ENCODE measurements at places on chromosomes 1 and 21.

DNA sequence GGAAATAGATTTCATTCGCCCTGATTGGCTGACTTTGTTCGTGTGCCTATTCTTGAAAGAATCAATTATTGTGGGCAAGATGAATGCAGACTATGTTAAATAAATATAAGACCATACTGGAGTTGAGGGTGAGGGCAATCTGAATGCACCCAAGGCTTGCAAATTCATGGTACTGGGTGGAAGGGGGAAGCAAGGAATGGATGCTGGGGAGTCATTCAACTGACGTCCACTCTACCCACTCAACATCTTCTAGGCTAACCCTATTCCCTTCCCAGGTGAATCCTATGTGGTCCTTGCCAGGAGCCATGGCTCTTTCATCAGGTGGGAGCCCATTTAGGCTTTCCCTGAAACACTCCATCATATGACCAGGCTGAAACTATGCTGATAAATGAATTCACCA is 5.7 kb upstream of the CYP4B1 start:
- no peak for DNase-seq

- no peak for DNase-seq
Observed at GRCh38 chr1:4462831-4463484, 191.5 kb upstream of the AJAP1 start.

- DNase-seq, result no peak
Observed at GRCh38 chr1:86748622-86749373, 44.4 kb downstream of the SH3GLB1 start.

GRCh38 chr1:6328696-6329095 is 64.9 kb downstream of the ACOT7 start:
- DNase-seq, result no peak

DNA sequence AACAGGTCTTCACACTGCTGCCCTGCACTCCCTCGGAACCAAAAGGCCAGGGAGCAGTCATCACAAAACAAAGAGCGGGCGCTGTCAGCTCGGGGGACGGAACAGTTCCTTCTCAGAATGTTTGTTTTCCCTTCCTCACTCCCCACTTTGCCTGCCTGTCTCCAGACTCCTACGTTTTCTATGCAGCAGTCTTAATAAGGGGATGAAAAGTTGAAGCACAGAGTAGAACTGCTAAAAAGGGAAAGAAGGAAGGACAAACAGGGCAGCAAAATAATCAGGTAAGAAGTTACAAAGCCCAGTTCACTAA is 738 bp upstream of the GPR161 start:
- DNase-seq, result no peak

GRCh38 chr1:158422212-158422611 is 3.8 kb downstream of the OR10K2 start:
- no peak for DNase-seq

DNA sequence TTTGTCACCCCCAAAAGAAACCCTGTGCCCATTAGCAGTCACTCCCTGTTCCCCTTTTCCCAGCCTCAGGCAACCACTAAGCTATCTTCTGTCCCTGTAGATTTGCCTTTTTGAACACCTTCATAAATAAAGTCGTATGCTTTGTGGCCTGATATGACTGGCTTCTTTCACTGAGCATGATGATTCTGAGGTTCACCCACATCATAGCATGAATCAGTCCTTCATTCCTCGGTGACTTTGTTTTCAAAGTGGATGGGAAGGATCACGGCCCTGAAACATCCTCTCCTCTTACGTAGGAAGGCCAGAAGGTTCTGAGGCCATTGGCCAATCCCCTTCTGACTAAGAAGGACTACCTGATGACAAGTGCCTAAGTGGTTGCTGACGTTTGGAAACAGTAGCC is 39.1 kb downstream of the NIPAL3 start:
- no peak for DNase-seq

- DNase-seq, result no peak
Observed at GRCh38 chr1:50110151-50110550, 1.4 kb downstream of the ELAVL4 start.

- no peak for DNase-seq
Observed at GRCh38 chr1:151043163-151043562, 4.4 kb upstream of the C1orf56 start.

DNA sequence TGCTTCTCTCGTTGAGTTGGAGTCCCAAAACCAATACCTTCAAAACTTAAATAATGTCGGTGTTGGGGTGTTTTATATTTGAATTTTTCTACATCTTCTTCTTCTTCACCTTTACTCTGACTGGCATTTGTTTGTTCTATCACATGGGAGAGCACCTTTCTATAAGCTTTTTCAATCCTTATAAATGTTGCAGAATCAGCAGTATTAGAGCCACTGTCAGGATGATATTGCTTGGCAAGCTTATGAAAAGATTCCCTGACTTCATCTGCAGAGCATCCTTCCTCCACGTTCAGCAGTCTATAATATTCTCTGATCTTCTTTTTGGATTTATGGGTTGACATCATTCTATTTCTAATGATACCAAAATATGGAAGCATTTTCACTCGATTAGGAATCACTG is 2.6 kb downstream of the DNAJC28 start:
- DNase-seq, result no peak

DNA sequence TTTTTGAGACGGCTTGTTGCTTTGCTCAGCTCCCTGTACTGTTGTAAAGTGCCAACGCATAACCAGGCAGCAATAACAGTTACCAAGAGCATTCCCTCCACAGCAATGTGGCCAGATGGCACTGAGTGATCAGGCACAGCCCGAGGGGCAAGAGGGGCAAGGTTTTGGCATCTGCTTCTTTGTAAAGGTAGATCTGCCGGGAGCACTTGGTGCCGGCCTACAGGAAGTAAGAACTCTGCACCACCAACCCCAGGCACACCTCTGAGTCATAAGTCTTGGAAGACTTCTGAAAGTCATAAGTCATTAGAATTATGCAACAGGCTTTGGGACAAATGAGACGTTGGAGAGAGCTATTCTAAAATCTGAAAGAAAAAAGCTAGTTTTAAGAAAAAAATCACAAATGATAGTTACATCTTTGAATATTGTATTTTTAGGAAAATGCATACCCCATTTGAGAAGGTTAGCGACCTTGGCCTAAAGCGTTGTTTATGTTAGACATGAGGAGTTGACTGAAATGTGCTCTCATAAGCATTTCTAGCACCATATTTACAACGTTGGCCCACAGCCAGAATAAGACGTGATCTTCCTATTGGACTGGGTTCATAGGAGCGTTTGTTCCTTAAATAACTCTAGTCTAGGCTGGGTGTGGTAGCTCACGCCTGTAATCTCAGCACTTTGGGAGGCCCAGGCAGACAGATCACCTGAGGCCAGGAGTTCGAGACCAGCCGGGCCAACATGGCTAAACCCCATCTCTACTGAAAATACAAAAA is 37.7 kb upstream of the MAP10 start:
- no peak for DNase-seq
